Fibroblast of upper back skin (primary cell): ENCODE measurements at places on chromosomes 4 and X.
A peak's percentile ranks its signal among the peaks of the same experiment; 100 is the strongest.

DNA sequence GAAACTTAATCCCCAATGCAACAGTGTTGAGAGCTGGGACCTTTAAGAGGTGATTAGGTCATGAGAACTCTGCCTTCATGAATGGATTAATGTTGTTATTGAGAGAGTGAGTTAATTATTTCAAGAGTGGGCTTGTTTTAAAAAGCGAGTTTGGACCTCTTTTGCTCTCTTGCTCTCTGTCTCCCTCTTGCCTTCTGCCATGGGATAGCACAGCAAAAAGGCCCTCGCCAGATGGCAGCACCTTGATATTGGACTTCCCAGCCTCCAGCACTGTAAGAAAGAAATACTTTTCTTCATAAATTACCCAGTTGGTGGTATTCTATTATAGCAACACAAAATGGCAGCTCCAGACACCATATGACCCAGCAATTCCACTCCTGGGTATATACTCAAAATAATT lies 7.0 kb upstream of the ATP6AP2 start:
- DNase-seq = no peak

DNA sequence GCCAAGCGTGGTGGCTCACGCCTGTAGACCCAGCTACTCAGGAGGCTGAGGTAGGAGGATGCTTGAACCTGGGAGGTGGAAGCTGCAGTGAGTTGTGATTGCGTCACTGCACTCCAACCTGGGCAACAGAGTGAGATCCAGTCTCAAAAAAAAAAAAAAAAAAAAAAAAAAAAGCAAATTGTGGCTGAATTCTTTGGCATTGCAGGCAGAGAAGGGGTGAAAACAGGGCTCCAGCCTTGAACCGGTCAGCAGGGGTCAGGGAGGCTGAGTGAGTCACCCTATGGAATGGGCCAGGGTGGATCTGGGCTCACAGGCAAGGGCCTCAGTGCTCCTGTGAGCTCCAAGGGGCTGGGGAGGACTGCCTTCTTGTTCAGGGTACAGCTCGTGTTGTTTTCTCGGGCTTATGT lies 13.2 kb upstream of the FAM3A start:
- no peak for DNase-seq

DNA sequence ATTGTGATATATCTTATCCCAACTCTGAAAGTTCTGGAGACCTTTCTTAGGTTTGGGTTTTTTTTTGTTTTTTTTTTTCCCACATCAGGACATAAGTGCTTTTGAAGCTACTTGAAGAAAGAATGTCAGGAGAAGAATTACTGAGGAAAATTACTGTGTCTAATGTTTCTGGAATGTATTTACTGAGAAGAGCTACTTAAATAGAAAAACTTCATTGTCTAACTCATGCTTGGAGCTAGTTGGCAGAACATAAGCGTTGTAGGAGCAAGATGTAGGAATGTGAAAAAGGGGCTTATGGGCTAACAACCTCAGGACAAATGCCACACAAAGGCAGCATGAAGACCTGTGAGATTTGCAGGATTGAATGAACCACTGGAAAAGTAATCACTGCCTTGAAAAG lies 166.6 kb upstream of the GLRA2 start:
- DNase-seq = peak; percentile 83

DNA sequence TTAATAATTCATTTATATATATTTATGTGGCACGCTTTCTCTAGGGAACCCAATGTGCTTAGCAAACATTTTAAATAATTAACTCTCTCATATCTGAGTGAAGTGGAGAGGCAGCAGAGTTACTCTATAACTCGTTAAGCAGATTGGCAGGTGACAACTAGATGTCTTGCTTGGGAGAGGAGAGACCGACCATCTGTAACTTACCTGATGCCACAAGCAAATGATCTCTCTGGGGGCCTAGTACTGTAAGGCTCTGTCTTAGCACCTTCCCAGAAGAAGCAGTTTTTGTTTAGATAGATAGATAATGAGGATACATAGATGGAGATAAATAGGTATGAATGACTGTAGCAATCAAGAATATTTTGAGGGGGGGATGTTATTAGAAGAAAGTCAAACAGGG lies 11.9 kb upstream of the SEL1L3 start:
- DNase-seq = no peak

DNA sequence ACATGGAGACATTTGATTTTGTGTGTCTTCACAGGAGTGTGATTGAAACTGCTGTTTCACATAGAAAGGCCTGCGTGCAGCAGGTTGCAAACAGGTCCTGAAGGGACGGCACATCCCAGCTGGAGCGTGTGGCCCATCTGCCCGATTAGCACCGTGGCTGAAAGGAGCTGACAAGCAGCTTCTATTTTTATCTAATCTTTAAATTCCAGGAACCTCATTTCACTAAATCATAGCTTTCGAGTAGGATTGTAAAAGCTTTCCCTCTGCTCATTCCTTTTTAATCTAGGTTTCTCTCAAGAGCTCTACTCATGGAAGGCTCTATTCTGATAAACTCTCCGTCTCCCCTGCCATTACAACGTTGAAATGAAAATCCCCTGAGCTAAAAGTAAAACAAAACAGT lies 106.8 kb downstream of the FSTL5 start:
- DNase-seq = peak; percentile 1
